ENCODE measurements at places on chromosomes 1 and 21.

DNA sequence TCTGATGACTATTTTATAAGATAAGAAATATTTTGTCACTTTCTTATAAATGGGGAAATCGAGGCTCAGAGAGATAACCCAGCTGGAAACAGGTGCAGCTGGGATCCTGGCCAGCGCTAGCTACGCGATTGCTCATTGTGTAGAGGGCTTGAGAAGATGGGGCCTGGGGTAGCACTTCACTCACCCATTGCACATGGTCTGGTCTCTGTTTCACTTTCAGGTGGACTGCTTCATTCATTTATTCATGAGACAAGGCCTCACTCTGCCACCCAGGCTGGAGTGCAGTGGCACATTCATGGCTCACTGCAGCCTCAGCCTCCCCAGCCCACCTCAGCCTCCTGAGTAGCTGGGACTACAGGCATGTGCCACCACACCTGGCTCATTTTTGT is 23.8 kb downstream of the UBE4B start:
- DNase-seq = no peak

- no peak for DNase-seq
These were observed 4.9 kb upstream of the SLX9 start for GRCh38 chr21:44934797-44935532.

DNA sequence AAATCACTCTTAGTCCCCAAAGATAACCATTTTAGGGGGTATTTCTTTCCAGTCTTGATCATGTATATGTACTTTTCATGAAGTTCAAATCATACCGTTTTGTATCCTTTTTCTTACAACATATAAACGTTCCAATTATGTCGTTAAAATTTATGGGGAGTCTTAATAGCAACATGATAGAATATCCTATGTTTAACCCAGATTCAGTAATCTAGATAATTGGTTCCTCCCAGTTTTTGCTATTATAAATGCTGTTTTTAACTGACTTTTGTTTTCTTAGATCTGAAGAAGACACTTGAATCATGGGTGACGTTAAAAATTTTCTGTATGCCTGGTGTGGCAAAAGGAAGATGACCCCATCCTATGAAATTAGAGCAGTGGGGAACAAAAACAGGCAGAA is 3.1 kb downstream of the DHX9 start:
- no peak for DNase-seq

DNA sequence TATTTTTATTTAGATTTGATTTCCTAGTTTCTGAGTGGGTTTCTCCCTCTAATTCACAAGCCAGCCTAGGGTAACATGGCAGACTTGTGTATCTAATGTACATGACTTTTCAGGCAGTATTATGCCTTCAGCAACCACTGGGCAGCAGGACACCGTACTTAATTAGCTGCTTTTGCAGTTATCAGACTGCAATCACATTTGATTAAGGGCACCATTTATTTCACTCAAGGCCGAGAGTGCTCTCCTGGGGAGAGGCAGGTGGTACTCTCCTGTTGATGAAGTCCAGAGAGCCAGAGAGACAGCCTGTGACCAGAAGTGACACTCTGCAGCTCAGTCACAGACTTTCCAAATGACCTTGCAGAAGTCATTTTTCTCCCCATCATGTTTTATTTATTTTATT is 18.7 kb downstream of the CYYR1 start:
- no peak for DNase-seq

DNA sequence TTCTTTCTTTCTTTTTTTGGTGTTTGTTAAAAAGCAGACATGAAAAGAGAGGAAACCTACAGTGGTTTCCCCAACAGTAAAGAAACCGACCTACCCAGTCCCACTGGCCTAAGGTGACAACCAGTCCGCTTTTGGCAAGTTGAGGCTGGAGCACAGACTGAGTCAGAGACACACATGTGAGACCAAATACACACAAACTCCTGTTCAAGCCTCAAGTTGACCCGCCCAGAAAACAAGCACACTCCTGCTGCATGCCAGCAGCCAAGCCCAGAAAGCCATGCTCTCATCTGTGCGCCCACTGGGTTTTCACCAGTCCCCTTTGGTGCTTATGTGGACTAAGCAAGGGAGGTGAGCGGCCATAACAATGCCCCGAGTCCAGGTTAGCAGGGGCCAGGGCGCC is 64.6 kb upstream of the GPR153 start:
- no peak for DNase-seq

DNA sequence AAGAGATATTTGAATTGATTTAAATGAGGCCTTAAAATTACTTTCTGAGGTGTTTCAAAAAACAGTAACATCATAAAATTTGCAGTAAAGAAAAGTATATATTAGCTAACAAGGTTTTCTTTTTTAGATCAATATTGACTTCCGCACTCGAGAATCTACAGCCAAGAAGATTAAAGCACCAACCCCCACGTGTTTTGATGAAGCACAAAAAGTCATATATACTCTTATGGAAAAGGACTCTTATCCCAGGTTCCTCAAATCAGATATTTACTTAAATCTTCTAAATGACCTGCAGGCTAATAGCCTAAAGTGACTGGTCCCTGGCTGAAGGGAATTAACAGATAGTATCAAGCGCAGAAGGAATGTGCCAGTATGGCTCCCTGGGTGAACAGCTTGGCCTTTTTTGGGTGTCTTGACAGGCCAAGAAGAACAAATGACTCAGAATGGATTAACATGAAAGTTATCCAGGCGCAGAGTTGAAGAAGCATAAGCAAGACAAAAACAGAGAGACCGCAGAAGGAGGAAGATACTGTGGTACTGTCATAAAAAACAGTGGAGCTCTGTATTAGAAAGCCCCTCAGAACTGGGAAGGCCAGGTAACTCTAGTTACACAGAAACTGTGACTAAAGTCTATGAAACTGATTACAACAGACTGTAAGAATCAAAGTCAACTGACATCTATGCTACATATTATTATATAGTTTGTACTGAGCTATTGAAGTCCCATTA is 3.6 kb downstream of the RGS1 start:
- no peak for DNase-seq

DNA sequence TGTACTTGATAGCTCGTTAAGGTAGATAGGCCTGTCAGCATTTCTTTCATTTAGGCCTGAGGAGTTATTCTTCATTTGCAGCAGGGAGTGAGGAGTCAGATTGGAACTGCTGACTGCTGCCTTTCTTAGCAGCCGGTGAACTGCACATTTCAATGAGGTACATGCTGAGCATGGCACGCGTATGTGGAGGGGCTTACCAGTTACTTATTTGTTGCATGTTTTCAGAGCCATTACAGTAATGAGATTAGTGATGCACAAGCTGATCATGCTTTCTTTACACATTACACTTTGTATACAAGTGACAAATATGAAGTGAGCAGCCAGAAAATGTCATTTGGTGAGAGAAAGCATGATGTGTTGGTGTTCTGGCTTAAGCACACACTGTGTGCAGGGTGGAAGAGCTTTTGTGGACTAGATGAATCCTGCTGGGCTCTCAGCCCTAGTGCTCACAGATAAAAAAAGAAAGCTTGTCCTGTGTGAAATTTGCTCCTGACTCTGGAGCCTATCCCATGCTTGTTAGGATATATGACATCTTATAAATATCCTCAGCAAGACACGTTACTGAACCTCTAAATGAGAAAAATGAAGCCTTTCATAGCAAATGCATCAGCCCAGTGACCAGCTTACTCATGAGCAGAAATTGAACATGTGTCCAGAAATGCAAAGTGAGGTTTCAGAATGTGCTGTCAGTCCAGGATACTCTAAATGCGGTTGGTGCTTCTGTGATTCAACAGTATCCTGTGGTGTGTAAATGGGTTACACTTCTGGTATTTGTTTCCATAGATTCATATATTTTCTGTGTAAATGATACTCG is 574.7 kb upstream of the ADGRL2 start:
- DNase-seq = no peak

- DNase-seq = no peak
These were observed 86.5 kb downstream of the CDC14A start for GRCh38 chr1:100438789-100439188.

- DNase-seq = no peak
These were observed 37.7 kb downstream of the CSMD2 start for GRCh38 chr1:34127006-34128000.

DNA sequence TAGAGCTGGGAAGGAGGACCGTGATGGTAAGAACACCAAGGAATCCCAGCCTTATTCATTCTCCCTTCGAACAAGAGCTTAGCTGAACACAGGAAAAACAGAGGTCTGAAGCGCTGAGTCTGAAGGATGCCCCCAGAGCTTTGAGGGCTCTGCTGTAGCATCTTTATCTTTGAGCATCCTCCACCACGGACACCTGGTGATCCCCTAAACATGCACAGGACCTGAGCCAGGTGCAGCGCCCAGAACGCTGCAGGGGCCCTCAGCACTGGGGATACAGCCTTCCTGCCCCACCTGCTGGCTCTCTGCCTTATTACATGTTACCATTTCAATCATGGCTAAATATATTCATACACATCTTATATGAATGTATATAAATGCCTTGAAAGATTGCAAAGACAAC is 7.7 kb upstream of the GPATCH4 start:
- DNase-seq = peak; percentile 62

DNA sequence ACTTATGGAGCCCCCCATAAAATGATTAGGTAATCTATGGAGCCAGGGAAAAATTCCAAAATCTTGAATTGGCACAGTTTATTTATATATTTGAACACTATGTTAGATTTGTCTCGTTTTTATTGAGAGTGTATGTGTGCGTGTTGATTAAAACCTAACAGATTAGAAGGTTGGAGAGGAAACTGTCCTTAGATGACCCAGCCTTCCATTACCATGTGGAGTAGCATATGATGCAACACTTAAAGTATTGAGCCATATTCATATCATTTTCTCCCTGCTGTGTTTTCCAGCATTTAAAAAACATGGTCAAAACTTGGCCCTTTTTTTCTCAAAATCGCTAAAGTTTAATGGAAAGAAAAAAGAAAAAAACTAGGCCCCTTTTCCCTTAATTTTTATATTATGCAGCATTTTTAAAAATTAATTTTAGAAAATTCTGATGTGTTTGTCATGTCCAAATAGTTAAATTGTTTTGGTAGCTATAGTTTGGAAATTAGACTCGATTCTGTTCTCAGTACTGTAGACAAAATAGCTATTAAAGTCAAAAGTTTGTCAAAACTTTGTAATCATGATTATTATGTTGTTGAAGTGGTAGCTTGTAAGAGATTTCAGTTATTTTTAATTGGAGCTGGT is 2.3 kb downstream of the LRRC8D start:
- DNase-seq = no peak

Measured in activated gamma-delta T cell treated with Interleukin-2 at 50 U/mL for 16 hours (primary cell).